ENCODE measurements at places on chromosomes 1 and 21. TPM values are rescaled to one million over a fixed set of nuclear protein-coding genes. Genes with fewer than 3 reads are reported as not detected.

The RNU1-1 gene
- 2,403 TPM for total RNA-seq

DNA sequence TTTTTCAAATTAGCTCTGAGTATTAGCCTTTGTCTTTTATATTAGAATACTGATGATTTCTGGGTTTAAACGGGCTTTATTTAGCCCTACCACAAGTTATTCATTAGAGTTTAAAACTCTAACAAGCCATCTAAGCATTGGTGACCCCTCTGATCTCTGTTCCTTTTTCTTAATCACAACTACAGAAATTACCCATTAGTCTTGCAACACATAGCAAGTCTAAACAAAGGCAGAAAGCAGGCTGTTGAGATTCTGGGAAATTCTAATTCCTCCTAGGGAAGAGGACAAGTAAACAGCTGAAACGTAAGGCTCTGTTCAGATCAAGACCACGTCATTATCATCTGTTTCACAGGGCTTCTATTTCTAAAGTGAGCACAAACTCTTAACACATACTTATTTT, 491.2 kb upstream of the ZRANB2 start:
- H3K4me1 ChIP-seq: no peaks in the 10 kb centered on the region
- DNase-seq: peak; percentile 11
- no peak overlapping the region for H3K27ac ChIP-seq

DNA sequence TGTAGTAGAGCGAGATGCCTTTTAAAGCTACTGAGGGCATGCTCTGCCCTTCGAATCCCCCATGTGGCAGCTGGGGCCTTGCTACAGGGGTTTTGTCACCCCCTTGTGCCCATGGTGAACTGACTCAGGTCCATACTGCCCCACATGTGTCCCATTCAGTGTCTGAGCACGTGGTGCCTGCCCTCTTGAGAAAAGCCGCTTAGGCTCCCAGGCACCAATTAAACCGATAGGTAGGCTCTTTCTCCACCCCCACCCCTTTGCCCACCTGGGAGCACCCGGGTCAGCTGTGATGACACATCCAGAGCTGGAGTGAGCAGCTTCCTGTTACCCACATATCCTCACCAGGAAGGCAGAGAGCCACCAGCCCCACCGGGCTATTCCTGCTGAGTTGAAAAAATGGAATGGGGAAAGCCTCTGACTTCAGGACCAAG, 30.5 kb downstream of the TMCC2 start:
- no peak overlapping the region for H3K27ac ChIP-seq
- DNase-seq: no peak
- H3K36me3 ChIP-seq: no peaks in the 10 kb centered on the region
- no peaks in the 10 kb centered on the region for H3K4me1 ChIP-seq
- no peaks in the 10 kb centered on the region for H3K27me3 ChIP-seq

- H3K4me1 ChIP-seq: no peaks in the 10 kb centered on the region
- H3K27ac ChIP-seq: no peak overlapping the region
- DNase-seq: no peak
These were observed 198.4 kb downstream of the MATN1 start for GRCh38 chr1:30524840-30525617.

DNA sequence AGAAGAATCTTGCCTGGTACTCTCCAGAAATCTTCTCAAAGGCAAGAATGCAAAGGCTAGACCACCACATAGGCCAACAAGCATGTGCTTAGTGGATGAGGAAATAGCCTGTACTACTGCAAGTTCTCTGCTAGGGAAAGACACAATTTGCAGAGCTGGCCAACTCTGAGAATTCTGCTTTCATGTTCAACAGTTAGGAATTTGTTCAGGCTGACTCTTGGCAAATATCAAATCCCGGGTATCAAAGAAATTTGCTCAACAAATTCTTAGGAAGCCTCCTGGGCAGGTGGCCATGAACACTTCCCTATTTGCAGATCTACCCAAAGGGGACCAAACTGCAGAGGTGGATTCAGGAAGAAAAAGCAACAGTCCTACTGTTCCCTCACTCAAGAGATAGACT, 15.0 kb upstream of the H3-3A start:
- no peaks in the 10 kb centered on the region for H3K4me1 ChIP-seq
- DNase-seq: no peak
- H3K27me3 ChIP-seq: no peaks in the 10 kb centered on the region
- no peak overlapping the region for H3K27ac ChIP-seq
- no peak overlapping the region for H3K4me3 ChIP-seq

GRCh38 chr1:25760122-25760719, 39.8 kb upstream of the SELENON start:
- DNase-seq: no peak
- H3K36me3 ChIP-seq: no peaks in the 10 kb centered on the region
- H3K27me3 ChIP-seq: no peaks in the 10 kb centered on the region
- no peak overlapping the region for H3K4me3 ChIP-seq

DNA sequence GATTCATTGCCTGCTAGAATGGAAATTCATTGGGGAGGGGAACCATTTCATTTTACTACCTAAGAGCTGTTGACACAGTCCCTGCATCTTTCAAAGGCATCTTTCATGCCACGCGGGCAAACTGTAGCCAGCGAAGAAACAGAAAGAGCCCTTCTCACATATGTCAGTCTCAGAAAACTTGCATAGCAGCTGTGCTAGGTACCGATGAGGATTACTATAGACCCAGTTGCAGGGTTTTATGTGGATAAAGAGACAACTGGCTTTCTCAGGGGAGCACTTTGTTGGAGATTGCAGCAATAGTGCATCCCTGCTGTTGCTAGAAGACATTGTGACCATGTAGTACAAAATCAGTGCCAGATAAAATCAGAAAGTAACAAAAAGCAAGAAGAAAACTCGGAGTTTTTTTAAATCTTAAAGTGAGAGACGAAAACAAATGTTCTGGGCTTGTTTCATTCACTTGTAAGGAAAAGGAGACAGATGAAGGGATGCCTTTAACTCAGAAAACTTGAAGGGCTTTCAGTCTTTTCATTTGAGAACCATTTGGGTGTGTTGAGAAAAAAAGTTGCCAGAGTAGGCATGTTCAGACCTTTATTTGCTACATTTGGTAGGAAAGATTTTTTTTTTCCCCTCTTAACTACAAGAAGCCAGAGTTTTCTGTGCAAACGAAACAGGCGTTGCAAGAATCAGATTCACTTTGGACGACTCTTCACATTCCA, 804.1 kb downstream of the USP25 start:
- H3K4me1 ChIP-seq: no peaks in the 10 kb centered on the region
- H3K27me3 ChIP-seq: no peaks in the 10 kb centered on the region
- no peak for DNase-seq
- H3K4me3 ChIP-seq: no peak overlapping the region
- no peak overlapping the region for H3K27ac ChIP-seq
